ENCODE measurements at places on chromosomes 6 and 20.
A peak's percentile ranks its signal among the peaks of the same experiment; 100 is the strongest.

DNA sequence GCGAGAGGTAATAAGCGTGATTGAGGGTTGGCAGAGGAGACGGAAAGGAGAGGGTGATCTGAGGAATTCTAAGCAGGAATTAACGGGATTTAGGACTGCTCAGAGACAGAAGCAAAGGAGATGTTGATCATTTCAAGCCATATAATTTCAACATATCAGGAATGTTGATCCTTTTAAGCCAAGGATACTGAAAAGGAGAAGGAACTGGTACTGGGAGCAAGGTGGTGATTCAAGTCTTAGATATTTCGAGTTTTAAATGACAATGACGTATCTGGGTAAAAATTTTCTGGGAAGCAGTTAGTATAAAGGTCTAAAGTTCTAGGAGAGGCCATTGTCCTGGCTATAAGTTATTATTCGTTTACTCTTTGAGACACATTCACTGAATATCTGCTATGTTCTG lies 91.3 kb upstream of the OGFRL1 start:
- no peak for DNase-seq

DNA sequence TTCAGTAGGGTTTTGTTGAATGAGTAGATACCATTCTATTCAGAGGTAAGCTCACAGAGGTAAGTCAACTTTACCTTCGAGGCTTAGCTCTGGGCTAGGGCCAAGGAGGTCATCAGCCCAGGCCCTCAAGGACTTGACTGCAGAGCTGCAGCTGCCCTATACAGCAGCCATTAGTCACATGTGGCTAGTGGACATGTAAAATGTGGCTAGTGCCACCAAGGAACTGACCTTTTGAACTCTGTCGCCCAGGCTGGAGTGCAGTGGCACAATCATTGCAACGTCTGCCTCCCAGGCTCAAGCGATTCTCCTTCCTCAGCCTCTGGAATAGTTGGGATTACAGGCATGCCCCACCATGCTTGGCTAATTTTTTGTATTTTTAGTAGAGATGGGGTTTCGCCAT lies 47.9 kb upstream of the EPB41L1 start:
- no peak for DNase-seq

DNA sequence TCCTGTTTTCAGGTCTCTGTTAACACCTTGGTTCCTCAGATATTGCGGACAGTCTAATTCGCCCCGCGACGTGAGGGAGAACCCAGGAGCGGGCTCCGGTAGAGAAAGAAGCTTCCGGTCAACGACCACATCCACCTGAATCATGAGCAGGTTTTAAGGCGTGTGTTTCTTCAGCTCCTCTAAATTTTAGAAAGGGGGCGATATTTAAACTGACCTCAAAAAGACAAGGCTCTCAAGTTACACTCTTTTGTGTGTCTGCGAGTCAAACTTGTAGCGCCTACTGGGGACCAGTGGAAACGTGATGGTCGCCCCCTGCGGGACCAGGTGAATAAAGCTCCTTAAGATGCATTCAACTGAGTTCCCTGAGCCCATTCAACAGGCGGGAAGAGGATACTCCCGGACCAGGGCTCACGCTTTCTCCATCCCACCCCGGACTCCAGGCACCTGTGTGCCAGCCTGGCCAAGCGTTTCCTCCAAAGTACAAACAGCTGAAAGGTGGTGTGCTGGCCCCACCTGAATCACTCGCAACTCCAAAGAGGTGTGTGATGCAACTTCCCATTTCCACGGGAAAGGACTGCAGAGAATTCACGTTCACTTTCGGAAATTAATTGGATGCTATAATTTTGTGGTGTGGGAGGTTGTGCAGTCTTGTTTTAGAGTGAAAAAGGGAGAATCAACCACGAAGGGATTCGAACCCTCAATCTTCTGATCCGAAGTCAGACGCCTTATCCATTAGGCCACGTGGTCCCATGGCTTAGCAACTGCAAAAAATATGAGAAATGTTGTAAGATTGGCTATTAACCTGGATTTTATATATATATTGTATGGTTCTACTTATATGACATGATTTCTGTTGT lies 17.0 kb downstream of the GPX5 start:
- peak; percentile 92 for DNase-seq

GRCh38 chr20:62378215-62378614 lies 8.7 kb upstream of the RPS21 start:
- no peak for DNase-seq

GRCh38 chr6:125804264-125804663 lies 13.5 kb downstream of the NCOA7 start:
- no peak for DNase-seq

GRCh38 chr6:106894978-106895702 lies 79.4 kb downstream of the CD24 start:
- peak; percentile 8 for DNase-seq

DNA sequence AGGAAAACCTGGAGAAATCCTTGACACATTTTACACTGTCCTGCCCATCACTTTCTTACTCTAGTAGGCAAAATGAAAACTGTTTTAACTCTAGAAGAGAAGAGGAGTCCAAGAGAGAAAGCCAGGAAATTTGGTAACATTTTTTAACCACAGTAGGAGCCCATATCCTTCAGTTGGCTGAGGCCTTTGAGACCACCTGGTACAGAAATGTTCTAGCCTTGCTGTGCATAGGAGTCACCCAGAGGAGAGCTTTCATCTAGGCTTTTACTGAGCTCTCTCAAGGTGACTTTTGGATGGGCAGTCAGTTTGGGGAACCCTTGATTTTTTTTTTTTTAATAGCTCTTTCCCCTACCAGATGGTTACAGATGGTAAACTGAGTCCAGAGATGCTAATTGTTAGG lies 25.0 kb downstream of the LRRN4 start:
- DNase-seq: no peak

- DNase-seq: no peak
Measured at GRCh38 chr20:62737271-62737811, 28.7 kb downstream of the NTSR1 start.

- DNase-seq: no peak
Measured at GRCh38 chr6:160128879-160129516, 7.4 kb downstream of the SLC22A1 start.

DNA sequence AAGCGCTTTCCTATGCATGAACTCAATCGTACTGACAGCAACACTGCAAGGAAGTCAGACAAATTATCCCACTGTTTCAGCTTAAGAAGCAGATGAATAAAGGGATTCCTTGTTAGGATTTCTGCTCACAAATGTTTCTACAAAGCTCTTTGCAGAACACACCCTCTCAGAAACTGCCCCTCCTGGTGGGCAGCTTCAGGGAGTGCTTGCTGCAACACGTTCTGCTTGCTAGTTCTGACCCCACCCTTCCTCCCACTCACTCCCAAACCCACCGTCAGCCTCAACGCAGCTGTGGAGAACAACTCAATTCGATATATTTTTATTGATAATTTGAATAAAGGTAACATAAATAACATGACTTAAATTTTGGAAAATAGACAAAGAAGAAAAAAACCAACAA lies 250.8 kb upstream of the PRDM1 start:
- DNase-seq: no peak
